ENCODE measurements at places on chromosomes 13 and 19.

GRCh38 chr19:18021121-18021755 is 13.3 kb downstream of the ARRDC2 start:
- peak; percentile 62 for DNase-seq

- DNase-seq: no peak
Measured at GRCh38 chr13:73754241-73754640, 380.0 kb downstream of the KLF12 start.

DNA sequence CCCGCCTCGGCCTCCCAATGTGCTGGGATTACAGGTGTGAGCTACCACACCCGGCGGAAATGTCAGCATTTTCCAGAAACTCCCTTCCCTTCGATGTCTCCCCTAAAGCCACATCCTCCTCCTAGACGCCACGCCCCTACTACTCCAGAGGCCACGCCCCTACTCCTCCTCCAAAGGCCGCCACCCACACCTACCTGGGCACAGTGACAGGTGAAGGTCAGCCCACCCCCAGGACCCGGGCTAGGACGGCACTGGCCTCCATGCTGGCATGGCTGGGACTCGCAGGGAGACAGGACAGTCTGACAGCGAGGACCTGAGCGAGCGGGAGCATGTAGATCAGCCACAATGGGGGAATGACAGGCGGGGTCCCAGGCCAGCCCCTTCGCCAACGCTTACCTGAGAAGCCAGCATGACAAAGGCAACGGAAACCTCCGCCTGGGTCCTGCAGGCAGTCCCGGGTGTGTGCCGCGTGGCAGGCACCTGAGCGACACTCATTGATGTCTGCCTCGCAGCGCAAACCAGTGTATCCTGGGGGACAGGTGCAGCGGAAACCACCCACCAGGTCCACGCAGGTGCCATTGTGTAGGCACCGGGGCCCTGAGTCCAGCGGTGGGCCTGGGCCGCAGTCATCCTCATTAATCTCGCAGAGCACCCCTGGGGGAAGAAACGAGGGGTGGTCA is 22.0 kb downstream of the NOTCH3 start:
- DNase-seq: no peak

DNA sequence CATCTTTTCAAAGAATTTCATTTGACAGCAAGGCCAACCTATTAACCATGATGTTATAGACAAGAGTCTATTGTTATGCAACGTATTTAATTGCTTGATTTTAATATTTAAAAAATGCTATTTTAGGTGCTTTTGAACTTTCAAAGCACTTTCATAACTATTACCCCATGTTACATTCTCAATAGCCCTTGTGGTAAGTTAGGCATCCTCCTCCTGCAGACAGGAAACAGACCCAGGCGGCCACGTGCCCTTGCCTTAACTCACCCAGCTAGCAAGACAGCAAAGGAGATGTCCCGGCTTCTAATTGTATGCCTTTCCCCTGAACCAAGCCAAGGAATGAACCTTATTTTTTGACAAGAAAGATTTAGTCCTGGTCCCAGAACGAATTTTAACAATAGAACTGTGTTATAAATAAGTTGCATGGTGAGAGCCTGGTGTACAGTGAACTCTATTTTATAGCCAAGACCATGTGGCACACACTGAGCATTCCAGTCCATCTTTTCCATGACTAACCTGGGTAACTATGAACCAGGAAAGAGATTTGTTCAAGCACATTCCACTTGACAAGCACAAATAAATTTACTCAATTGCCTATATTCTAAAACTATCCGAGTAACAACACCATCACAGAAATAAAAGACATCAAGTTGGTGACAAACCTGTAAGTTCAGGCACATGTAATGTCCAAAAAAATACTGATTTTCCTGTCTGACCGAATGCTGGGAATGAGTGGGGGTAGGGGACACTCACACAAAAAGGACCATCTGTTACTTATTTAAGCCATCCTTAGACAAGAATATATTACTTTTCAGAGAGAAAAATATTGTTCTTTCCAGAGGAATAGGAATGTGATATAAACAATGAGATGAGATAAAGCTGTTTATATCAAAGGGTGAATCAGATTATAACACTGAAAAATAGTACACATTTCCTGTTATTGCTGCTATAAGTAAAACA is 163.0 kb downstream of the EFNB2 start:
- DNase-seq: no peak

GRCh38 chr13:93172109-93172508 is 54.5 kb upstream of the GPC6 start:
- DNase-seq: no peak

DNA sequence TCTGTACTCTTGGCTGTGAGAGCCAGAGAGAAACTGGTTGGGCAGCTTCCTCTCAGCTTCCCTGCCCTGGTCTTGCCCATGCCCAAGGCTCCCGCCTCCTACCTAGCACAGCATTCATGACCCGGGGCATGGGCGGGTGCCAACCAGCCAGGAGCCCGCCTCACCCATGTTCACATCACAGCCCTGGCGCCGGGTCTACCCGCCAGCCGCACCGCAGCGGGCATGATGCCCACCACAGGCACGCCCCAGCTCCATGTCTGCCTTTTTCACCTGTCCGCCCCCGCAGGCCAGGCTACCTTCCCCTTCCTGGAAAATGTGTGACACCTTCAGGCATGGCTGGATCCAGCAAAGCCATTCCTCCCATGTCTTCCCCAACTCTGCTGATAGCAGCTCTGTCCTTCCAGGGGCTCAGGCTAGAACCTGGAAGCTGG is 42.1 kb downstream of the PTPRS start:
- DNase-seq: no peak

- DNase-seq: no peak
Measured at GRCh38 chr13:94988654-94989053, 276.3 kb upstream of the SOX21 start.

GRCh38 chr13:106573868-106574267 is 5.9 kb upstream of the ARGLU1 start:
- DNase-seq: no peak

DNA sequence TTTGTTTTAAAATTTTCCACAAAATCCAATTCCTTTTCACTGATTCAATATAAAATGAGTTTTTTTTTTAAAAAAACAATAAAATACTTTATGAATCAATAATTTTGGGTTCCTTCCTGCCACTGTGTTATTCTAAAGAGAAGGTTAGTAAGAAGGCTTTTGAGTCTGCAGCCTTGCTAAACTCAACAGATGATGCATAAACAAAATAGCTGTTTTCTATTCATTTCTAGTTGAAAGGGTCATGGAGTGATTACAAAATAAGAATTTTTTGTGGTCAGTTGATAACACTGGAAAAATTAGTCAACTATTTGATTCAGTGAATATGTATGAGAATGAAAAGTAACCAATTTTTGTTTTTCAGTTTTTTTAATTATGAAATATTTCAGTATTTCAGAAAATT is 169.9 kb downstream of the VWA8 start:
- no peak for DNase-seq

DNA sequence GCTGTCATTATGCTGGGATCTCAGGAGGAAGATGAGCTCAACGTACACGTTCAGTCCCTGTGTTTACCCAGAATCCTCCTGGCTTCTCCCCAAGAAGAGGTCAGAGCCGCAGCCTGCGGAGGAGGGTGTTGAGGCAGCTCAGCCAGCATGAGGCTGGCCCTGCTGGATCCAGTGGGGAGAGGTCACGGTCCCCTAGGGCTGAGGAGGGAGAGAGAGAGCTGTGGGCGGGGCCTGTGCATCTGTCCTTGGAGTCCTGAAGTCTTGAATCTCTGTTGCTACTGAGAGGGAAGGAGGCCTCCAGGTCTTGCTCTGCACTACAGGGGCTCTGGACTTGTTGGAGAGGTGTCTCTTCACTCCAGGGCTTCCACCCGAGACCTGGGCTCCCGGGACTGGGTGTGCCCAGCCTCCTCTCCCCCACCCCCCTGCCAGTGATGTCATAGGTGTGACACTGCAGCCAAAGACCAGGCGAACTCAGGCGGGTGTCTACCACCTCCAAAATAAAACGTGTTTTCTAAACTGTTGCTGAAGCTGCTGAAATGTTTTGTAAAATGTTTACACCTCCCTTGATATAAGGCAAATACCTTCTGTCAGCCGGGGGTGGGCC is 77.9 kb upstream of the KCTD15 start:
- DNase-seq: no peak

DNA sequence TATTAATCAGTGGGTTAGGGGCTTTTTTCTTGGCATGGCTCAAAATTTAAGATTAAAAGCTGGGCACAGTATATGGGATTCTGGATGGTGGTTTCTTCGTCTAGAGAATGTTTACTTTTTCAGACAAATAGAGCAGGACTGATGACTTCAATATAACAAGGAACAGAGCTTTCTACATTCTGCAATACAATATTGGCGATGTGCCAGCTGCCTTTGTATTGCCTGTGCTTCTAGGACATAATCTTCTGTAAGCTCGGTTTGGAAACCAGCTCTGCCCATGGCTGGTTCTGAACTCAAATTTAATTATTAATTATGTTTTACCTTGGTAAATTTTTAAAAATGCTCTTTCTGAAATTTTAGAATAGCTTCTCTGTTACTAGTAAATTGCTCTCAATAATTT is 139.1 kb upstream of the TRPC4 start:
- DNase-seq: no peak

DNA sequence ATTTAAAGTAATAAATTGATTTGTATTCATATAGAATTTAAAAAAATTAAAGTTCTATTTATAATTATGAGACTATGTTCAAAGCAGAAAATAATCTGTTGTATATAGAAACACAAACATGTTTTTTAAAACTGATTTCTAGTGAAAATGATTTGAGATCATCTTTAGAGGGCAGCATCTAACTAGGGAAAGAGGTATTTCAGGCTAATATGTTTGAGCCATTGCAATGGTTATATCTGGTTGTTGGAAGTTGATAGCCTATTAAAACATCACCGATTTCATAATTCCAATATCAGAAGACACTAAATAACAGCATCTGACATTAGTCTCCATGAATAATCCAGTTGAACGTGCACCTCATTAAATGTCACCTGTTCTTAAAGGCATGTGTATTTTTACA is 79.8 kb upstream of the SLITRK6 start:
- no peak for DNase-seq

DNA sequence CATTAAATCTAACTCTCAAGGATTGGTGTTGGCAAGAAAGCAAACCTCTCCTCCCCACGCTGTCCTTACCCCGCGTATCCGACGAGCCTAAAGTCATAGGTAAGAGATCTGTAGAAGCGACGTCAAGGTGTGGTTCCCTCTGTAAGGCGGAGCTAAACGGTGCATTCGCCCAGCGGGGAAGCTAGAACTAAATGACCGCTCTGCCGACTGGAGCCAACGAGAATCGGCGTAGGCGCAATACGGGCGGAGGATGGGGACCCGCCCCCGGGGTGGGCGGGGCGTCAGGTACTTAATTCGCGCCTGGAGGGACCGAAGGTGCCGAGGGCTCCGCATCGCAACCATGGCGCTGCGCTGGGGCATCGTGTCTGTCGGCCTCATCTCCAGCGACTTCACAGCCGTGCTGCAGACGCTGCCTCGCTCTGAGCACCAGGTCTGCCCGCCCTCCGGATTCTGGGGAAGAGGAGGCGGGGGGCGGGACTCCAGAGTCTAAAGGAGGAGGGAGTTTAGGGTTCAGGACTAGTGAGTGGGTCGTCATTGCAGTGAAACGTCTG is at the start of gene DHDH:
TSS of gene DHDH (plus strand) at position 318 of the 551 bp plus-strand sequence. CDS start at position 341, 23 bp downstream.
- peak; percentile 69 for DNase-seq

DNA sequence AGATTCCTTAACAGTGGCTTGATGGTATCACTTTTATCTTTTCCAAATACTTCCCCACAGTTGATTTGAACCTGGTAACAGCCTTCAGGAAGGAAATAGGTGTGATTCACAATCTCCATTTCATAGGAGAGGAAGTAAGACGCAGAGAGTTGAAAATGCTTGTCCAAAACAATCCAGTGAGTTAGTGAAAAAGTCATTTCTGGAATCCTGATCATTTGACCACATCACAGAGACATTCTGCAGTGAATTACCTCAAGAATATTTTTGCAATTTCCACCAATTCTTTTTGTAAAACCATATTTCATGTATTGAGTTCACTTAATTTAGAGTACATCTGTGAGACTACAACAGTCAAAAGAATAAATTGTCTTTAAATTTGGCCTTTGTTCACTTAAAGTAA is 292.8 kb downstream of the DCLK1 start:
- no peak for DNase-seq

DNA sequence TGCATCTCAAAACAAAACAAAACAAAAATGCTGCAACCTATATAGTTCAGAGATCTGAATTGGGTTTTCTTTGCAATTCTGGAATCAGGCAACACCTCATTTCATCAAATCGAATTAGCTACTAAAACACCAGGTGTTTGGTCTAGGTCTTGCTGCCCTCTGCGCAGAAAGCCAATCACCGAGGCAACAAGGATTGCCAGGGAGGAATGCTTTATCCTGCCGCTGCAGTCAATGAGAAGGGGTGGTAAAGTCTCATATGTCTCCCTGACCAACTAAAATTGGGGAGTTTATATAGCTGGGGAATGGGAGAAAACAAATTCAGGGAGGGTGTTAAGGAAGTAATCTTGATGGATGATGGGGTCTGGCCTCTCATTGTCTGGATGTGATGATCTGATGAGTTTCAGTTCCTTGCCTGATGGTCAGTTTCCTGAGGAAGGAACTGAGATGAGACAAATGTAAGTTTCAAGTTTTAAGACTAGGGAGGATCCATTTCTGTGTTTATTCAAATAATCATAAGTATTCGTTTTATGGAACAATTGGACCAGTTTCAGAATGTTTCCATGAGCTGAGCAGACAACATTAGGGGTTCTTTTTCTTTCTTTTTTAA is 5.0 kb upstream of the YJU2 start:
- no peak for DNase-seq

DNA sequence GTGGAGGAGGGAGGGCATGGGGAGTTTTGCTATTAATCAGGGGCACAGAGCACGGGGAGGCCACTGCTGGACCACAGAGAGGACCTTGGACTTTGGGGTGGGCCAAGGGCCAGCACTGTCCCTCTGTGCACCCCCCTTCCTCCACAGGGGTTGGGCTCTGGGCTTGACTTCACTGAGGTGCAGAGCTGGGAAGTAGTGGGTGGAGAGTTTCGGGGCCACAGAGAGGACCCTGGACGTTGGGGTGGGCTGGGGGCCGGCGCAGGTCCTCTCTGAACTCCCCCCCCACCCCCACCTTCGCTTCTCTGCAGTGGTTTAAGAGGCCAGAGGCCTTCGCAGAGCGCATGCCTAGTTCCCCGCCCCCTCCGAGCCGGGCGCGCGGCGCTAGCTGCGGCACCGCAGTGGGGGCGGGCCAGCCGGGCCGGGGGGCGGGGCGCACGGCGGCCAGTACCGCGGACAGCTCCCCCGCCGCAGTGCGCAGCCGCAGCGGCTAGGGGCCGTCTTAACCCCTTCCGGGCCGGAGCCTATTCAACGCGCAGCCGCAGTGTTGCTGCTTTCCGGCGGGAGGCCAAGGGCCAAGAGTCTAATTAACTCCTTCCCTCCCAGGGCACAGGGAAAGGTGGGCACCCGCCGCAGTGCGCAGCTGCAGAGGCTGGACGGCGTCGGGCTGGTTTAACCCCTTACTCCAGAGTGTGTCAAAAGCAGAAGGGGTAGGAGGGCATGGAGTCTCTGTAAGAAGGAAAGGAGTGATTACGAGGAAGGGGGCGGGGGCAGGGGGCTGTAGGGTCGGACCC is 3.7 kb downstream of the KCNC3 start:
- DNase-seq: peak; percentile 41

GRCh38 chr13:32151240-32151639 is 119.7 kb downstream of the FRY start:
- DNase-seq: no peak
